Stimulated activated CD8-positive, alpha-beta memory T cell treated with anti-CD3 and anti-CD28 coated beads, Interleukin-4, amount 100 ng/mL, for 1 hour (primary cell): ENCODE measurements at places on chromosomes 11 and 22.

- no peak for DNase-seq
Observed at GRCh38 chr11:65388731-65389130, 2.3 kb downstream of the FRMD8 start.

DNA sequence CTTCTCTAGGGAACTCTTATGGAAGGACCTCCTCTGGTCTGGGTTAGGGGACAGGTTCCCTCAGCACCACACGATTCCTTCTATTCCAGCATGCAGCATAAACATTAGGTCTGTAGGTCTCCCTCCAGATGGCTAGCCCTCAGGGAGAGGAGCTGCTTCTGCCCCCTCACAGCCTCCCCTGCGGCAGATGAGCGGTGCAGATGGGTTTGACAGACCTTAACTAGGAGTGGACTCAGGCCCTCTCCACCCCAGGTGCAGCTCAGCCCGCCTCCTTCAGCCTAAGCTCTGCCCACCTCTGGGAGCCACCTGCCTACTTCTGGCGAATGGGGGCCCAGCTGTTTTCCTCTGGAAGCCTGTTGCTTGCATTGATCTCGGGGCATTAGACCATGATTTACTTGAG, 55.7 kb upstream of the EIF3D start:
- DNase-seq: no peak

DNA sequence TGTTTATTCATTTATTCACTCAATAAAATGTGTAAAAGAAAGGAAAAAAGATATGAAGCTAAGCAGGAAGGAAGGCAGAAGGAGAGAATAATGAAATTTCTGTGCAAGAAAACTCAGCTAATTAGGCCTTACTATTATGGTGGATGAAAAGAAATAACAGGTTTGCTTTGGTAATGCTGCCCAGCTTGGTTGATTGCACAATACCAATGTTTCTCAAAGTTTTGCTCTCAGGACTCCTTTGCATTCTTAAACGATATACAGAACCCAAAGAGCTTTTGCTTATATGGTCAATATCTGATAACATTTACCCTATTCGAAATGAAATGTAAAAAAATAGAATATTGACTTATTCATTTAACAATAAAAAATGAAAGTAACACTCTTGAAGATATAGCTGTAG, 7.3 kb upstream of the CTSC start:
- DNase-seq: no peak

DNA sequence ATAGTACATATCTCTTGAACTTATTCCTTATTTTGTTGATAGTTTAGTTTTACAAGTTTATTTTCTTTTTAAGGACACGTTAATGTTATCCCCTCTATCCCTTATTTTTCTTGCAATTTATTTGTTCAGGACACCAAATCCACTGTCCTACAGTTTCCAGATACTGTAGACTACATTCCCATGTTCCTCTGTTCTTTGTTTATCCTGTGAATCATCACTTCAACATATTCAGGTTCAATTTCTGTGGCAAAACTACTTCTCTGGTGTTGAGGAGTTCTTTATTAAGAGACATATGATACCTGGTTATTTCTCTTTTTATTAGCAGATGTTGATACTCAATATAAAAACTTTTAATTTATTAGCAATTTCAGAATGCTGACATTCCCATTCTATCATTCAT, 72.8 kb upstream of the CLNS1A start:
- DNase-seq: no peak

- DNase-seq: no peak
Observed at GRCh38 chr11:36532941-36533601, 23.0 kb upstream of the TRAF6 start.

GRCh38 chr11:100647861-100648260, 39.2 kb upstream of the ARHGAP42 start:
- no peak for DNase-seq

DNA sequence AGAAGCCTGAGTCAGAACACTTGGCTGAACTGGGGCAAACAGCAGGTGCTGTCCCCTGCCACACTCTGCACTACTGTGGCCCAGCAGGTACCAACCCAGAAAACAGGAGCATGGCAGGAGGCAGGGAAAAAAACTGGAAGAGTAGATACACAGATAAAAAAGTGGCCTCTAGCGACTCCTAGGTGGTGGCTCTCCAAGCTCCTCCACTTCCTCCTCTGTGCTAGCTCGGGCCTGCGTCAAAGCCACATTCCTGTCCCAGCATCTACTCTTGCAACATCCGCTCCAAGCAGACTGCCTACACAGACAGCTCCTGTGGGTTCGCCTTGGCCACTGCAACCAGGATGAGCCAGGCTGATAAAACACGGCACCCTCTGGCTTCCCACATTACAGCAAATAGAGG, 6.9 kb downstream of the OR8B12 start:
- DNase-seq: no peak
